ENCODE measurements at places on chromosomes 3 and 15.

GRCh38 chr3:12653747-12654146, 10.2 kb downstream of the RAF1 start:
- DNase-seq = no peak

- no peak for DNase-seq
Measured at GRCh38 chr3:174376346-174376745, 482.8 kb upstream of the NAALADL2 start.

- no peak for DNase-seq
Measured at GRCh38 chr15:70387993-70388392, 290.3 kb upstream of the TLE3 start.

DNA sequence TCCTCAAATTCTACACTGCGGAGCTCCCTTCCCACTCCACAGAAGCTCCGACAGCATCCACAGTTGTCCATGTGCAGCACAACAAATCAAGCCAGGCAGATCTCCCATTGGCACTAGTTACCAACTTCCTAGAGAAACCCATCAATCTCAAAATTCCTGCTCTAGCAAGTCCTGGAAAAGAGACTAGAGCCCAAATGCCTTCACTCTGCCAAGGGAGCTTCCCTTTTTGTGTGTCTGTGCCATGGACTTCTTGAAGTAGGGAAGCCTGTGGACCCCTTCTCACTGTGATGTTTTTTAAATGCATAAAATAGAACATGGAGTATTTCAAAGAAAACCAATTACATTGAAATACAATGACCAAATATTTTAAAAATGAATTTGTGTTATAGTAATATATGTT, 59.1 kb downstream of the TGFBR2 start:
- no peak for DNase-seq

DNA sequence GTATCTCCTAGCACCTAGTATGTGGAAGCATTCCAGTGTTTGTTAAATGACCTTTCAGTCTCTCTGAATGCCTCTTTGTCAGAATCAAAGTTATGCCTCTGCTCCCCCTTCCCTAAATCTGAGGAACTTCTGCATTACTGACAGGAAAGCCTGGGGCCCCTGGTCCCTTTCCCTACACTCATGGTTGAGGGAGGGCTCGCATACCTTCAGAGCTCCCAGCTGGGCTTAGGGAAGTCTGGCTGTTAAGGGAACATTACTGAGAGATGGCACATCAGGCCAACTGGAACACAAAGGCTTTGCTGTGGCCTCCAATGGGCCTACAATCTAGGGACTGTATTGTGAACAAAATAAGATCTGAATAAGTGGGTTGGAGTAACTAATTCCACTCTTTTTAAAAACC, 10.3 kb downstream of the PKM start:
- DNase-seq = no peak

GRCh38 chr15:70597945-70598344, 165.4 kb downstream of the UACA start:
- DNase-seq = no peak

- no peak for DNase-seq
Measured at GRCh38 chr15:80087104-80087503, 27.6 kb downstream of the ZFAND6 start.

DNA sequence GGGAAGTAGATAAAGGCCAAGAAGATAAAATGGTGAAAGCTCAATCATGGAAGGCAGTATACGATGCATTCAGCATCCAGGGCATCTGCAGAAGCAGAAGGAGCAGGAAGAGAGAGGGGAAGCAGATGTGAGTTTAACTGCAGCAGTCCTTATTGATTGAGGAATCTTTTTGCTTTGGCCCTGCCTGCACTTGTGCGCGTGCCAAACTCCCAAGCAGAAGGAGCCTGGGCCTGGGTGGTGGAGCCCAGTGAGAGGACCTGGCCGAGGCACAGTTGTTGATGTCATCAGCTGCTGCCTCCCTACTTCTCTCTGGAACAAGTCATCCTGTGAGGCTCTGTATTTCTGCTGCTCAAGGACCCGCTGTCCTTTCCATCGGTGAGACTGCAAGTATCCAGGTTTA, 65.5 kb upstream of the ROPN1 start:
- no peak for DNase-seq

DNA sequence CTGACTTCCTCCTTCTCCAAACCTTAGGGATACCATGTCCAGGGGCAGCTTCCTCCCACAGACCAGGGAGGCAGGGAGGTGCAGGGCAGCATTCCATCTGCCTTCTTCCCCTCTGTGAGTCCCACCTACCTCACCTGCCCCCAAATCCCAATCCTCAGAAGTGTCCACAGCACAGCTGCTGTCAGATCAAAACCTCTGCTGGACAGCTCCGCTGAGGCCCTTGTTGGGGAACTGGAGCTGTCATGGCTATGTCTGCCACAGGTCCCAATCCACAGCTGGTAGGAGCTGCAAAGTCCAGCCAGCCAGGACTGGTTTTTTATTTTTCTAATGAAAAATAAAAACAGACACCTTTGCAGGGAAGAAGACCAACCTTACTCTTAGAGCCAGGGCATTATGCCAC, 40.7 kb upstream of the TBC1D21 start:
- no peak for DNase-seq

DNA sequence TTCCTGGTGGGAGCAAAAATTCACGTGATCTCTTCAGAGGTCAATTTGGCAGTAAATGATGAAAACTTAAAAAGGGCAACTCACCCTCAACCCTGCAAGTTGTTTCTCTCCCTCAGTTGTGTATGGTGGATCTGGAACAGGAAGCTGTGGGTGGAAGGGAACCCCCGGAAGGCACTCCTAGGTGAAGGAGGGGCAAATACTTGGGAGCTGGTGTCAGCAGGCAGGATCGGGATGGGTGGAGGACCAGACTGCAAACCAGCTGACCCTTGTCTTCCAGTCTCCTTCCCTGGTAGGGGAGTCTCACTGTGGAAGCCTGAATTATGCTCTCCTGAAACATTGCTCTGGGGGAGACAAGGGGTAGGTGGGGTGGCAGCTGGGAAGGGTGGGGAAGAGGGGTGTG, 33.5 kb downstream of the PRR23E start:
- DNase-seq = no peak

- DNase-seq = no peak
Measured at GRCh38 chr3:36257158-36257852, 123.0 kb upstream of the STAC start.

- DNase-seq = peak; percentile 46
Measured at GRCh38 chr15:55993804-55994560, 570 bp upstream of the NEDD4 start.

GRCh38 chr3:57154470-57155309, 10.5 kb downstream of the IL17RD start:
- DNase-seq = no peak

DNA sequence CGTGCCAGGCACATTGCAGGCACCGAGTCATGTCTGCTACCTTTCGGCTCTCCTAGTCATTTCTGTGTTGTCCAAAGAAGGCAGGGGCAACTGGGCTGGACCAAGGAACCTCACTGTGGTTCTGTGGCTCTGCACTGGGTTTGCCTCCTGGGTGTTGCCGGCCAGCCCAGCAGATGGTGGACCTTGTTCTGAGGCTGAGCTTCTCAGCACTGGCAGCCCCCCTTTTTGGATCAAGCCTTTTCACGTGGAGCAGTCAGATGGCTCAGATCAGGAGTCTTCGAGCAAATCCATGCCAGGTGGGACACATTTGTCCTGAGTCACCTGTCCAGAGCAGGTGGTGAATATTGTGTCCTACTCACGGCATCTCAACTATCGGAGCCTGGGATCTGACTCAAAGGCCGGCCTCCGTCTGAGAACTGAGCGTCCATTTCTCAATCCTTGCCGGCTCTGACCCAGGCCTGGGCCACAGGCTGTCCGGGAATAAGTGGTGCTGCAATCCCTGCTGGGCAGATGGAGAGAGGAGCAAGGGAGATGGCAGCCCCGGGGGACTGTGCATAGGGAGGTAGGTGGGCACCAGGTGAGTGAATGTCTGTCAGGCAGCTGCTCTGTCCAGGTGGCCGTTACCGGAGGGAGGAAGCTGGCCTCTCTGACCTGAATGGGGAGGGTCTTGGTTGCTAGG, at the start of gene IL16:
TSS of gene IL16 (plus strand) at position 304 of the 679 bp plus-strand sequence. CDS start 28,521 bp downstream, outside the sequence.
- DNase-seq = no peak

GRCh38 chr3:103873021-103873420, 1438.2 kb downstream of the ZPLD1 start:
- no peak for DNase-seq

- DNase-seq = no peak
Measured at GRCh38 chr3:84980011-84980410, 21.2 kb downstream of the CADM2 start.

- DNase-seq = peak; percentile 46
Measured at GRCh38 chr3:30426293-30426993, 180.0 kb upstream of the TGFBR2 start.

GRCh38 chr3:187973977-187974870, 179.7 kb upstream of the LPP start:
- no peak for DNase-seq

GRCh38 chr3:58794750-58795149, 128.2 kb upstream of the FAM3D start:
- no peak for DNase-seq

DNA sequence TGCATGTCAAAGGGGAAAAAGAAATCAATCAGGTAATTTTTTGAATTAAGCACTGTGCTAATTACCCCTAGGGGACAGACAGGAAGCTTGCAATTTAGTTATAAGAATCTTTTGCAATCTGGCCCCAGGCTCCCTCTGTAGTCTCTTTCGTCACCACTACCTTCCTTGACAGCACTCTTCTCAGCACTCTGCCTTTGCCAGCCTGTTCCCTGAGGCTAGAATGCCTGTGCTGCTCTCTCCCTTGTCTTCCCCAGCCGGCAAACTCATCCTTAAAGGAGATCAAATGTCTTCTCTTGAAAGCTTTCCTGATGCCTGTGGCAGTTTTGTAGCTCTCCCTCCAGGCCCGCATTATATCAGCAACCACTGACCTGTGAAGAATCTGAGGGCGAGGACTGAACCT, 32.4 kb upstream of the PRTG start:
- no peak for DNase-seq

- DNase-seq = peak; percentile 52
Measured at GRCh38 chr3:190345027-190345821, 23.0 kb upstream of the CLDN1 start.

DNA sequence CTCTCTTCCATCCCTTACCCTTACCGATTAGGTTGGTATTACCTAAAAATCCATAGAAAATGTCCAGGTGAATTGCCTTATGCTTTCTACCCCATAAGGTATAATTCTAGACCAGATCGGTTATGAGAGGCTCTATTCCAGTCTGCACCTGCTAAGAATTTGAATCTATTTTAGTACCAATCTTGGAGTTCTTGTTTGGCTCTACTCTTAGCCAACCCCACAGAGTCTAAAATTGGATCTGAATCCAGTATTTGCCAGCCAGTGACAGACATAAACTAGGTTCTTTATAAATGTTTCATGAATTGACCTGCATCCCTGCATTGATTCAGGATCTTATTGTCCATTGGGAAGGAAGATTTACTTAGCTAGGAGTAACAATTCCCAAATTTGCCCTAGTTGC, 6.5 kb downstream of the KLHL24 start:
- no peak for DNase-seq

DNA sequence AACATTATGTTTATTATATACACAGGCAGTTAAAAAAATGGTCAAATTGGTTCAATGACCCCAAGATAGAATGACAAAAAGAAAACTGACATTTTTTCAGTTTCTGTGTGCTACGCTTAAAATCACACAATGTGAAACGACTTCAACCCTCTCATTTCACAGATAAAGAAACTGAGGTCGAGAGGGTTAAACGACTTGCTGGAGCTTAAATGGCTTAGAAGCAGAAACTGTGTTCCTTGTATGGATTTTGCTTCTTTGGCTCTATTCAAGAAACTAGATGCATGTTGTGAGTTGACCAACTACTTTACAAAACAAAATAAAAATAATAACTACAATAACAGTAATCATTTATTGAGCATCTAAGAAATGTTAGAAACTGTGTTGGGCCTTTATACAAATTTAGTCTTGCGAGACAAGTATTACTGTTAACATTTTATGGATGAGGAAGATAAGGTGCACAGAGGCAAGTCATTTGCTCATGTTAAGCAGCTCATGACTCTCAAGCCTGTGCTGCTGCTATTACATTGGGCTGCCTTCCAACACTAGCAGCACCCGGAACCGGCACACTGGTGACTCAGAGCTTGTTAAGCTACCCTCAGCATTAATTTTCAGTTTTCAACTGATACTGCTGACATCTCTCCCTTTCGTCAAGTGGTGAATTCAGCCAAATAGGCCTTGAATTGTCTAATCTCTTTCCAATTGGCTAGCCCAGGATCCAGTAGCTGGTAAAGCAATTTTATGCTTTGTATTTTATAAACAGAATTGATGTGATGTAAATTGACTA, 487.6 kb downstream of the NAALADL2 start:
- peak; percentile 93 for DNase-seq

GRCh38 chr15:92970656-92971055, 70.5 kb downstream of the CHD2 start:
- DNase-seq = no peak

- DNase-seq = no peak
Measured at GRCh38 chr15:34657469-34658127, 74.1 kb upstream of the GOLGA8B start.

GRCh38 chr3:7709376-7710082, 792.1 kb upstream of the LMCD1 start:
- DNase-seq = no peak

GRCh38 chr3:77055841-77056341, 16.0 kb downstream of the ROBO2 start:
- no peak for DNase-seq

DNA sequence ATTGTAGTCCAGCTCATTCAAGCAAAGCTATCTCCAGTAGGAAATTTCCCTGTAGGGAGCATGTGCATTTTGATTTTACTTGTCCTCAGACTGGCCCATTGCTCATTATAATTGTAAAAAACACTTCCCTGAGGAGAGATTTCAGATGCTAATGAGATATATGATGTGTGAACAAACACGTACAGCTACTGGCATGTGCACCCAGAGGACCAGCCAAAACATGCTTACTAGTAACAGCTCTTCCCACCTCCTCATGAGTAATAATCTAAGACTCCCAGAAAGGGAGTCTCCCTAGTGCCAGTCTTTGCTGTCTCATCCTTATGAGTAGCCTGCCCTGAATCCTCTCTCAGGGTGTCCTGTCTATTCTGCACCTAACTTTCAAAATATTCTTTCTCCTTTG, 43.4 kb downstream of the FBXO22 start:
- DNase-seq = peak; percentile 40

DNA sequence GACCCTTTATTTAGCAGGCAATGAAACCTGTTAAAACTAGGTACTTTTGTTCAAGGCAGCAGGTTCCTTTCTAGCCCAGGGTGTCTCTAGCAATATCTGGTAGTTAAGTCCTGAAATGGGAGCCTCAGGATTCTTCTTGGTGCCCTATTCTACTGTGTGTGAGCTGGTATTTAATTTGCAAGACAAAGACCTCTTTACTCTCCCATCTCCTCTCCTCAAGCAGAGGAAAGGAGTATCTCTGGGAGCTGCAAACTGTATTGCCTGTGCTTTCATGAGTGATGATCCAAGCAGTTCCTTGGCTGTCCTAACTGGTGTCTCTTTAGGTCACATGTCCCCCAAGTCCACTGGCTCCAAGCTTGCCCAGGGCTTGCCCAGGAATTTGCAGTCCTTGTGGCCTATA, 188.2 kb downstream of the SI start:
- no peak for DNase-seq

- no peak for DNase-seq
Measured at GRCh38 chr3:162863579-162863978, 1367.0 kb downstream of the OTOL1 start.

GRCh38 chr3:8733332-8734094, at the start of gene CAV3:
TSS of gene CAV3 (plus strand) at chr3:8733802. CDS start at chr3:8733877, 75 bp downstream.
- no peak for DNase-seq

GRCh38 chr15:91821458-91821857, 32.0 kb upstream of the SLCO3A1 start:
- DNase-seq = no peak

- peak; percentile 77 for DNase-seq
Measured at GRCh38 chr3:12222775-12223485, 64.2 kb upstream of the TIMP4 start.

- no peak for DNase-seq
Measured at GRCh38 chr3:194941360-194941955, 255.8 kb downstream of the FAM43A start.
